ENCODE measurements at places on chromosomes 3 and 15.

GRCh38 chr3:15267502-15267901 lies 61.5 kb downstream of the CAPN7 start:
- no peak for DNase-seq

- DNase-seq, result no peak
These were observed at the start of gene FAM107A for GRCh38 chr3:58577269-58577821. Gene FAM107A (minus strand): TSS chr3:58577391. CDS start chr3:58569860, 7,531 bp downstream.

GRCh38 chr15:29749365-29750086 lies 72.7 kb downstream of the TJP1 start:
- DNase-seq, result no peak

DNA sequence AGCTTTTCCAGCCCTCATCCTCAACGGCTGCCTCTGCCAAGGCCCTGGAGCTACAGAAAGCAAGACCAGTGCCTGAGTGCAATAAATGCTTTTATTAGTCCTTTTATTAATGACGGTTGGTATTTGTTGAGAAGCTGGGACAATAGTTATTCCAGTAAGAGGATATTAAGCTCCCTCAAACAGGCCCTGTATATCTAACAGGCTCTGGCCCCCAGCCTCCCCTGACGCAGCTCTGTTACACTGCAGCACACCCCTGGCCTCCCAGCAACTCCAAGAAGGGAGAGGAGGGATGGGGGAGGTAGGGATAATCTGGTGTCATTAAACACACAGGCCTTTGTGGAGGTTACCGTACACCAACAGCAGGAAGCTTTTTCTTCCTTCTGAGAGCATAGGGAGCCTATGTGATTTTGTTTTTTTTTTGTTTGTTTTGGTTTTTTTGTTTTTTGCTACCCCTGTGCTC lies 30.8 kb upstream of the MAGEF1 start:
- DNase-seq, result no peak

GRCh38 chr3:70621451-70621850 lies 309.0 kb upstream of the MDFIC2 start:
- no peak for DNase-seq

DNA sequence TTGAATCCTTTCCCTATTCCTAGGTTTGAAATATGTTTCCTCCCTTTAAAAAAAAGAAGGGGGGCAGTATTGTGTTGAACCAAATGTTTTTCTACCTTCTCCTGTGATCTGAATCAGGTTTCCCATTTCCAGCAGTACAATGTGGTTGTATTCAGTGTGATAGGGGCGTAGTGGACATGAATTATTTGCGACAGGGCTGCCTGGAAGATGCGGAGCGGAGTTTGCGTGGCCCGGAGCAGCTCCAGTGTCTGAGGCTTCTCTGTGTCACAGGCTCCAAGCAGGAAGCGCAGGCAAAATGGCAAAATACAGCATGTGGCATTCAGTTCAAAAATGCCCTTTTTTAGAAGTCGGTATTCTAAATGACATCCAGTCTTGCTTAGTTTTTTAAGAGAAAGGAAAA lies 154.4 kb downstream of the PGPEP1L start:
- peak; percentile 58 for DNase-seq

DNA sequence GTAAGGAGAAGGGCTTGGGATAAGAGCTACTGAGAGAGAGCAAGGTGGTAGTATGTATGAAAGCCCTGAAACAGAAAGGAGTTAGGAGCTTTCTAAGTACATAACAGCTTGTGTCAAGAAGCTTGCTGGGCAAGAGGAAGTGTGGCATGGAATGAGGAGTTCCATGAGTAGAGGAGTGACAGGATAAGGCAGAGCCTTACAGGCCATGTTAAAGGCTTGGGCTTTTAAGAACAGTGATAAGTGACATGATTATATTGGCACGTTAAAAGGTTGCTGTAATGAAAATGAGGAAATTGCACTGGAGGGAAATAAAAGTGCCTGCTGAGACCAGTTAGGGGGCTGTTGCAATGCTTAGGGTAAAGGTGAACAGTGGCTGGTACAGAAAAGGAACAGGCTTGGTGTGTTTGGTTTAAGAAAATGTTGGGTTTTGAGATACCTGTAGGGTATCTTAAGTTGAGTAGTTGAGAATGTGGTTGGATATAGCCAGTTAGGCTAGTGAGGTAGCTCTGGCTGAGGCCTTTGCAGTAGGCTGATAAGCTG lies 49.0 kb downstream of the MEF2A start:
- no peak for DNase-seq

DNA sequence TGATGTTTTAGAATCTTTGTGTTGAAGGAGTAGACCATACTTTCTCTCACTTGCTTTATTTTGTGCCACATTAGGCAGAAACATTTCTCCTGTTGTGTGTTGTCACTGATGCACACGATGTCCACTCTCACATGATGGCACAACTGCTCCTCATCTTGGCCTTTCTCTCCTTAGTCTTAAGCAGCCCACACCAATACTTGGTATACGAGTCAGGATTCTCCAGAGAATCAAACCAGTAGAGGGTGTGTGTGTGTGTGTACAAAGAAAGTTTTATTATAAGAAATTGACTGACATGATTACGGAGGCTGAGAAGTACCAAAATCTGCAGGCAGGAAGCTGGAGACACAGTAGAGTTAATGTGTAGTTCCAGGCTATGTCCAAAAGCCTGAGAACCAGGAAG lies 187.1 kb downstream of the ALCAM start:
- DNase-seq, result no peak

- DNase-seq, result no peak
These were observed 296.0 kb downstream of the NAALADL2 start for GRCh38 chr3:175155172-175155571.

GRCh38 chr15:101445562-101446517 lies 43.7 kb downstream of the PCSK6 start:
- no peak for DNase-seq

GRCh38 chr3:135106445-135106844 lies 311.4 kb downstream of the EPHB1 start:
- DNase-seq, result peak; percentile 39

GRCh38 chr3:28777806-28778475 lies 429.3 kb upstream of the AZI2 start:
- DNase-seq, result no peak

DNA sequence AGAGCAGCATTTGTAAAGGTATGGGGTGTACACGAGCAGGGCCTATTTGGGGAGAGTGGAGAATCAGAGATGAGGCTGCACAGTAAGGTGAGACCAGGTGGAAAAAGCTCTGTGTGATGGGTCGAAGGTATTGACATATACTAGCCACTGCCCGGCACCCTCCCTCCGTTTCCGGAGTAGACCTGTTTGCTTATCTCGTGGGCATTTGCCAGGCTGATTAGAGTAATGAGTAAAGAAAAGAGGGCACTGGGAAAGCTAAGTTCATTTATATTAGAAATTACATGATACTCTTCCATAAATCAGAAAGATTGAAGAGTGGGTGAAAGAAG lies 46.2 kb upstream of the ATG7 start:
- DNase-seq, result no peak

DNA sequence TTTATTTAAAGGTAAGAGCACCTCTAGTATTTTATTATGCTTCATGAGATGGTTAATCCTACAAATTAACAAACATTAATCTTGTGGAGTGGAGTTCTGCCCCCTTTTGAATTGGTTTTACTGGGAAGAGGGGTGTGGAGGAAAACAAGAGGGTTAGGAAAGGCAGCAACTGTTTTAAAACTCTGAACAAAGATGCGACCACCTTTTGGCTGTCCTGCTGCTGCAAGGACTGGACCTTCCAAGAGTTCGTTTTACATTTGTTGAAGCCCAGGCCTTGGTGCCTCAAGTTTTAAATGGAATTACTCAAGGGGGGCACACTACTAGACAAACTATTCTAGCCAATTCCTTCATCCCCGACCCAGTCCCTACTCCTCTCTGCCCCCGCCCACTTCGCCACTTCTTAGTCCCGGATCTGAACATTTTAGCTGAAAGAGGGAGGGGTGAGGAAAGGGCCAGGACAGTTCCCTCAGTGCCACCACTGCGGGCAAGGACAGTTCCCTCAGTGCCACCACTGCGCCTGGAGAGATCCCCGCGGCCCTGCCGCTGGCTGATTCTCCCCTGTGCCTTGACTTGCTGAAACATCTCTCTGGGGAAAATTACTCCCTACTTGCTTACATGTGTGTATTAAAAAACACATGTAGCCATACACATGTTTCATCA lies 11.2 kb downstream of the SOX2 start:
- DNase-seq, result no peak

DNA sequence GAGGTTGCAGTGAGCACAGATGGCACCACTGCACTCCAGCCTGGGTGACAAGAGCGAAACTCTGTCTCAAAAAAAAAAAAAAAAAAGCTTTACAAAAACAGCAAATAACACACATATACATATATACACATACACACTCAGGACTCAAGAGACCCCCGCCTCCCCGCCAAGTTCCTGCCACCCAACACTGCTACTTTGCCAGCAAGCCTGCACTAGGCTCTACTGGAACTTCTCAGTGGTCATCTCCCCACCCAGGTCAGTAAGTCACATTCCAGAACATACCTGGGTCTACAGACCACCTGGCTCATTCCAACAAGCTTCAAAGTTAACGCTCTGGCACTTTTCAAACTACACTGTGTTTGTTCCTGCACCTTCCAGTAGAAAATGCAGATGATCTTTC lies 62.3 kb downstream of the SENP2 start:
- DNase-seq, result no peak

- DNase-seq, result no peak
These were observed 799.9 kb downstream of the AGBL1 start for GRCh38 chr15:86879250-86880229.

- DNase-seq, result no peak
These were observed 164.0 kb downstream of the CHST2 start for GRCh38 chr3:143283432-143284128.

GRCh38 chr3:24046214-24046613 lies 101.1 kb downstream of the NR1D2 start:
- no peak for DNase-seq

GRCh38 chr3:133865136-133865855 lies 30.4 kb downstream of the RAB6B start:
- DNase-seq, result no peak

DNA sequence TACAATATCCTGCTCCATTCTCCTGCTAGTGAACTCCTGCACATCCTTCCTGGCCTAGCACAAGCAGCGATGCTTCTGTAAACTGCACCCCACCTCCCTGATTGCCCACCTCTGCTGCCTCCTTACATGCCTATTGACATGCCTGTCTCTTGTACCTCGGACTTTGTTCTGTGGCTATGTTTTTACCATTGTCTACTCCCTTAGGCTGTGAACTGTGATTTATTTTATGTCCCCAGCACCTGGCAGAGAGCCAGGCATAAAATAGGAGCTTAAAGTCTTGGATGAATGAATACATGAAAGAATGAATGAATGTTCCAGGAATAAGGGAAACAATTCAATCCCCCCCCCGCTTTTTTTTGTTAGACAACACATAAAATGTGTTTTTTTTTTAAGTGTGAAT lies 210.0 kb downstream of the MYRIP start:
- no peak for DNase-seq

DNA sequence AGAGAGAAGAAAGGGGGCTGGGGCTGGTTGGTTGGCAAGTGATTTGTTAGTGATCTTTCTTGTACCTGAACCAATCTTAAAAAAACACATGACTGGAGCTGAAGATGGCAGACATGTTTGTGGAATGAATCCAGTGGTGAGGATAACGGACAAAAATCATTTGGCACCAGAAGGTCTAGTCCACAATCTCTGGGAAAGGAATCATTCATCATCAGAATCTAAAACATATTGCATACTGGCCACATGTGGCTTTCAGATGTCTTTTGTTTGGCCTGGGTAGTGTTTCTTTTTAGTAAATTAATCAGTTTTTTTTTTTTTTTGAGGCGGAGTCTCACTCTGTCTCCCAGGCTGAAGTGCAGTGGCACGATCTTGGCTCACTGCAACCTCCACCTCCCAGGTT lies 5.0 kb downstream of the NEK11 start:
- DNase-seq, result no peak

GRCh38 chr3:74535281-74535680 lies 79.2 kb downstream of the CNTN3 start:
- no peak for DNase-seq

GRCh38 chr3:52455283-52456168 lies at the start of gene NISCH:
Gene NISCH (plus strand): TSS chr3:52455604. CDS start chr3:52455642, 38 bp downstream.
- peak; percentile 55 for DNase-seq

DNA sequence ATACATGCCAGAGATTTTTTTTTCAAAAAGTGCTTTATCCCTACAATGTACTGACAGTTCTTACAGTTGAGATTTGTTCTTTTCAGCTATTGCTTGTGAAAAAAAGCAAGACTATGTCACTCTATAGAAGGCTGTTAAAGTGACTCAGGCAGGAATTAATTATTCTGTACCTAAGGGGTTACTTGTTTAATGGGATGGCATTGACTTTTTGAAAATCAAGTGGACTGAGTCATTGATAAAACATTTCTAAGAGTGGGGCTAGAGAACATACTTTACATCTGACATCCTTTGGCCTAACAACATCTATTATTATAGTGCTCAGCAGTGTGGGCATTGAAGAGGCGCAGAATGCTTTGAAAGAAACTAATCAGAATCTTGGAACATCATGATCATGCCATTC lies 34.3 kb downstream of the INTS14 start:
- DNase-seq, result no peak

- DNase-seq, result no peak
These were observed 453.2 kb downstream of the NR2F2 start for GRCh38 chr15:96783746-96784145.

DNA sequence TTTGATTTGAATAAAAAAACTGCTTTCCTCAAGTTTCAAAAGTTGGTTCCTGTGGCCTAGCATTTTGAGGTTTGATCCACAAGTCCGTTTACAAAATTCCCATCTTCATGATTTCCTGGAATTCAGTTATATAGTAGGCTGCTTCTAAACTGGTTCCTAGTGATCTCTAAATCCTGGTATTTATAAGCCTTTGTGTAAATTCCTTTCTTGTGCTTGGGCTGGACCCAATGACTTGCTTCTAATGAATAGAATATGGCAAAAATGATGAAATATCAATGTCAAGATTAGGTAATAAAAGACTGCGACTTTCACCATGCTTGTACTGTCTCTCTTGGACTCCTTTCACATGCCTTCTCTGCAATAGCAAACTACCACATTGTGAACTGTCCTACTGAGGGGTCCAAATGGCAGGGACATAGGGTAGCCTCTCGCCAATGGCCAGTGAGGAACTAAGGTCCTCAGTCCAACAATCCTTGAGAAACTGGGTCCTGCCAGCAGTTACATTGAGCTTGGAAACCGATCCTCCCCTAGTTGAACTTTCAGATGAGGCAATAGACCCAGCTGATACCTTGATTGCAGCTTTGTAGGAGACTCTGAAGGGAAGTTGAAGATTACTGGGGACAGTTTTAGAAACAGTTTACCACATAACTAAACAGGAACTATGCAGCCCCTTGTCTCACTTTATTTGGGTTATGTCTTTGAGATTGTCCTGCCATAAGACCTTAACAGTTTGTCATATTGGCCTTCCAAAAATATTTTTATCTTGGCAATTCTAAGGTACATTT lies 303.9 kb upstream of the TBC1D5 start:
- no peak for DNase-seq

GRCh38 chr3:130811557-130811956 lies 64.9 kb upstream of the PIK3R4 start:
- no peak for DNase-seq

- DNase-seq, result no peak
These were observed 81.3 kb upstream of the ATP10A start for GRCh38 chr15:25944386-25944785.
